ENCODE measurements at places on chromosomes 5 and 9.

DNA sequence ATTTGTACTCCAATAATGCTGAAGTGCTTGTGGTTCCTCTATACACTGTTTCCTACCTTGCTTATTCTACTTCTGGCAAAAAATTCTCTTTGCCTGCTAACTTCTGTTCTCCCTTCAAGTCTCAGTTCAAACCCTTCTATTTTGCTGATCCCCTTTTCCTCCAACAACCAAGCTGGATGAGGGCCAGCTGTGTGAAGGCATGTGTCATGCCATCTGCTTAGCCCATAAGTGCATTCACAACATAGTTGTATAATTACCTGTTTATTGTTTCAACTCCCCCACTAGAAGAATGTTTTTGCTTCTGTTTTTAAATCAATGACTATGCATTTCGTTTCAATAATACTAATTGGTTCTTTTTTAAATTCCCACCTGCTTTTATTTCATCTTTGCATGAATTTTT, 1951.4 kb upstream of the WWC1 start:
- no peak for DNase-seq

GRCh38 chr5:33433303-33434240, 7.2 kb upstream of the TARS1 start:
- no peak for DNase-seq

GRCh38 chr9:123375469-123376132, 19.6 kb downstream of the CRB2 start:
- no peak for DNase-seq

GRCh38 chr5:9124071-9124470, 421.8 kb downstream of the SEMA5A start:
- no peak for DNase-seq

- DNase-seq, result no peak
Measured at GRCh38 chr5:146179696-146180095, 2.8 kb downstream of the LARS1 start.

- DNase-seq, result no peak
Measured at GRCh38 chr9:92097997-92098482, 17.2 kb downstream of the SPTLC1 start.

DNA sequence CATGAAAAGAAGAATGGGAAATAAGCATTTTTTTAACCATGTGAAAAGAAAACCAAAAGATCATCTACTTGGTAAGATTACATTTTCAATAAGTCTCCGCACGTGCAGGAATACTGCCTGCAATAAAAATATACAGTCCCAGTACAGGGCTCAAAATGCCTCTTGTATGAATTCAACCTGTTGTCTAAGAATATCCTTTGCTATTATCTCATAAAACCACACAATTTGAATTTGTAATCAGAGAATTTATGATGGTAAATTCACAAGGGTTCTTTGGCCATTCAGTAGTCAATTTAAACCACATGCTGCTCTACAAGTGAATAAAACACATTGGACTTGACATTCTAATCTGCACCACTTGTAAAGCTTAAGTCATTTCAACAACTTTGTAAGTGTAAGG, 46.6 kb downstream of the ST8SIA4 start:
- DNase-seq, result no peak

- no peak for DNase-seq
Measured at GRCh38 chr5:52469420-52469819, 318.3 kb upstream of the ITGA1 start.

DNA sequence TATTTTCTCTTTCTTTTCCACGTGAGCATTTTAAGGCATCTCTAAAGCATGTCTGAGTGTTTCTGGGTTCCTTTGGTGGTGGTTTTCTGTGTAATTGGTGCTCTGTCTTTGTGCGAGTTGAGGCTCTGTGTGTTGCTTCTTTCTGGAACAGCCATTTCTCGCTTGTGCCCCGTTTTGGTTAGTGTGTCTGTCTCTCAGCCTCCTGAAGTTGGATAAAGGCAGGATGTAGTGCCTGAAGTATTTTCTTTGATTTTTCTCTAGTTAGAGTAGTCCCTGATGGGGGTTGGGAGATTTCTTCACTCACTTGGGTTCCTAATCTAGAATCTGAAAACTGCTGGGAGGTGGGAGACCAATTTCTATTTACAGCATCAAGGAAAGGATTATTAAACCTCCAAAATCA, 129.7 kb upstream of the TMEM161B start:
- DNase-seq, result no peak

DNA sequence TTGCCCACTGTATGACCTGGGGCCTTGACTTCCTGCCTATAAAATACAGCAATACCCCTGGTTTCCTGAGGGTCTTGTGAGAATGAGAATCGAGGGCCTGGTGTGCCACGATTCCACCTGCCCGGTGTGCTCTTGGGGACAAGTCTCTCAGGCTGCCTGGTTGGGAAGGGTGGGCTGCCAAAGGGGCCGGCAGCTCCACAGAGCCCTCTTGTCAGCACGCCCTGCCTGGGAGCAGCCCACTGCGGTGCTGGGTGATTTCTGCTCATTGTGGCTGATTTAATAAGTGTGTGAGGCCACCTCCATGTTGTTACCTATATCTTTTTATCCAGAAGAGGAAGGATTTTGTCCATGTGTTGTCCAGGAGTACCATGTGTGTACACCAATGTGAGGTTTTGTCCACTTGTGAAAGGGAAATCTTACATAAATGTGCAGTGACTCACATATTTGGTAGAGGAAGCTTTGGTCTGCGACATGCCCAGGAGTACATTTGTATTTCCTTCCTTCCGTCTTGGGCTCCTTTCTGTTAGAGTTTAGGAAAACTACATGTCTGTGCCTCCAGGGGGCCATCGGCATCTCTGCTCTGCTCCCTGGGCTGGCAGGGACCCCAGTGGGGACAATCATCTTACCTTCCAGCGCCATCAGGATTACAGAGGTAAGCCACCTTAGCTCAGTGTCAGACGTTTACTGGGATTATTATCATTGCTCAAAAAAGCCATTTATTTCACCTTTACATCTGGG, 108.6 kb downstream of the PHF2 start:
- no peak for DNase-seq

- DNase-seq, result no peak
Measured at GRCh38 chr5:173187054-173187743, 42.9 kb downstream of the BNIP1 start.

- DNase-seq, result peak; percentile 77
Measured at GRCh38 chr9:34664281-34665066, 2.0 kb upstream of the CCL27 start.

DNA sequence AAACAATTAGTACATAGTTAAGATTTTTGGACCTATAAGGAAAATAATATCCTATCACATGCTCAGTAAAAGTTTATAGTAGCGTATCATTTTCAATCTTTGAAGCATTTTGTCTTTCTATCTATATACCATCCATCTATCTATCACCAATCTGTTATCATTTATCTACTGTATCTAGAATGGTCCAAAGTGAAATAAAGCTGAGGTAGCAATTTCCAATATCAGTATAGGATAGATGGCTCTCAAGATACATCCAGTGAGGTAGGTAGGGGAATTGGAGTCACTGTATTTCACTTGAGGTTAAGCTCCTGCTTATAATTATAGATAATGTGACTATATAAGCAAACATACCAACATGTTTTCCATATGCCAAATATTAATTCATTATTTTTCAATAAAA, 889.1 kb upstream of the CTNND2 start:
- no peak for DNase-seq

DNA sequence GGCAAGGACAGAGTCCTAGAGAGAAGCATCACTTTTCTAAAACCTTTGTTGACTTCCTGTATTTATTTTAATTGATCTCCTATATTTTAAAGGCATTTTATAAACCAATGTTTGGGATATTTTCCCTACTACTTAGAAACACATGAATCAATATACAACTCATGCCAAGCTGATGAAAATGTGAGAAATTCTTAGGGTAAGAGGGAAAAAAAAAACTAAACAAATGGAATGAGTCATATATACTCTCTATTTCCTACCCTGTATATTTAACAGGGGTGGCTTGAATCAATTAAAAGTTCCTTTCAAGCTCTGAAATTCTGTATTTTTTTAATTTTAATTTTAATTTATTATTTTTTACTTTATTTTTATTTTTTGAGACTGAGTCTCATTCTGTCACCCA, 19.6 kb downstream of the BAAT start:
- no peak for DNase-seq

GRCh38 chr5:2506603-2507002, 244.9 kb downstream of the IRX2 start:
- no peak for DNase-seq

DNA sequence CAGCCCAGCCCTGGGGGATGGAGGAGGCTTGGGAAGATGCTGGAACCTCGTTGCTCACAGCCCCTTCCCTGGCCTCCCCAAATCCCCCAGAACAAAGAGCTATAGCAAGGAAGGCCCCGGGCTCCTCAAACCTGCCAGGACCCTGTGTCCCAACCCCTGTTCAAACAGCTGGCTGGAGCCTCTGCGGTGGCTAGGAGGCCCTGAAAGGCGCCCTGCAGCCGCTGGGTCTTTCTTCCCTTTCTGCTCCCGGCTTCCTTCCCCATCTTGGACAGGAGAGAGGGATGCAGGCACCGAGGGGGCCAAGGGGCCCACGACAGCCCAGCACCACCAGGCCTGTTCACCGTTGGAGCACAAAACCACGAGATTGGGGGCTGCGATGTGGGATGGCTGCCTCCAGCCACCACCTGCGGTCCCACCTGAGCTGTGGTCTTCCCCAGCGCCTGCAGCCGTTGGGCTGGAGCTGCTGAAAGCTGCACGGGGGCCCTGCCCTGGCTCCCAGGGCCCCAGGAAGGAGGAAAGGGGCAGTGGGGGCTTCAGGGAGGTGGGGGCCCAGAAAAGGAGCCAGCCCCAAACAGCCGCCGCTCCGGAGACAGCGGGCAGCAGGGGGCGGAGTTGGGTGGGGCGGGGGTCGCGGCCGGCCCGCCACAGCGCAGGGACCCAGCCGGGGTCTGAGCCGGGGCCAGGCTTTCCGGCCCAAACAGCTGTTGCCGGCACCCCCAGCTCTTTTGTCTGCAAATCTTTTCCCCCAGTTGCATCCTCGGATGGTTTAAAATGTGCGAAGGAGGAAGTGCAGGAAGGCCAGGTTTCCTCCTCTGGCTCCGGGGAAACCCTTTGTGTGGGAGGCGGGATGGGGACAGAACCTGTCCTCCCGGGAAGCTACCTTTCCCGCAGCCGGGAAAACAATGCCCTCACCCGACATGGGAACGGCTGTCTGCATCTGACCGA, 16.1 kb downstream of the NOTCH1 start:
- DNase-seq, result no peak

- no peak for DNase-seq
Measured at GRCh38 chr5:5037674-5038073, 102.5 kb upstream of the ADAMTS16 start.

DNA sequence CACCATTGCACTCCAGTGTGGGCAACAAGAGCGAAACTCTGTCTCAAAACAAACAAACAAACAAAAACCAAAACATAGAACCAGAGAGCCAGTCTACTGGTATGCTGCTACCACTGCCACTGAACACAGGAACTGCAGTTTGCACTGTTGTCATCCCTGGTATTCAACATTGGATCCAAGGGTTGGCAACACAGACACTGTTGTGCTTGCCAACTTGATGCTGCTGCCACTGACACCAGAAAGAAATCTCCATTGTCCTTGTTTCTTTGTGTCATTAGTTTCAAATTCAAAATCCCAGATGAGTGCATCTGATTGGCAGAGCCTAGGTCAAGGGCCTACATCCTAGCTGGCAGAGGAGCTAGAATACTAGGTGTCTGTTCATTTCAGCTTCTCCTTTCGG, 16.2 kb downstream of the HINT1 start:
- DNase-seq, result no peak

DNA sequence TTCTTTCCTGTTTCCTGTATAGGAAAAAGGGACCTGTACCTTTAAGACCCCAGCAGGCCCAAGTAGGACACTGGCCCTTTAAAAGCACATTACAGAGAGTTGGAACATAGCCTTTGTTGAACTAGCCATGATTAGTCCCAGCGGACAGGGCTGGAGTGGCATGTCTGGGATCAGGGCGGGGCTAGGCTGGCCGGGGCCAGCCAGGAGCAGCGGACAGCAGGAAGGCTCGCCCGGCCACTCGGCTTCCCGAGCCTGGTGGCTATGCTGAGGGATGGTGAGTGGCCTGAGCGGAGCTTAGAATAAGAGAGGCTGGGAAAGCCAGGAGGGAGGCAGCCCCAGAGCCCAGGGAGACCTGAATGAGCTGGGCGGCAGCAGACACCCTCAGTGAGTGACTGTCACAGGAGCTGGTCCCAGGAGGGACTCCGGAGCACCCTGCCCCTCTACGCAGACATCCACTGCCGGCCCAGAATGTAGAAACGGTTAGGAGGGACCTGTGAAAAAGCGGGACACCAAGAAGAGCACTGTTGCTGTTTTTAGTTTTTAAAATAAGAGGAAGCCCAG, 92.1 kb downstream of the DAB2IP start:
- no peak for DNase-seq

Measured in stimulated activated CD4-positive, alpha-beta T cell treated with anti-CD3 and anti-CD28 coated beads, Interleukin-12 subunit alpha, Interleukin-12 subunit beta, amount 100 ng/mL, for 24 hours (primary cell).